EH (cell line): ENCODE measurements at places on chromosomes 6 and 20.

DNA sequence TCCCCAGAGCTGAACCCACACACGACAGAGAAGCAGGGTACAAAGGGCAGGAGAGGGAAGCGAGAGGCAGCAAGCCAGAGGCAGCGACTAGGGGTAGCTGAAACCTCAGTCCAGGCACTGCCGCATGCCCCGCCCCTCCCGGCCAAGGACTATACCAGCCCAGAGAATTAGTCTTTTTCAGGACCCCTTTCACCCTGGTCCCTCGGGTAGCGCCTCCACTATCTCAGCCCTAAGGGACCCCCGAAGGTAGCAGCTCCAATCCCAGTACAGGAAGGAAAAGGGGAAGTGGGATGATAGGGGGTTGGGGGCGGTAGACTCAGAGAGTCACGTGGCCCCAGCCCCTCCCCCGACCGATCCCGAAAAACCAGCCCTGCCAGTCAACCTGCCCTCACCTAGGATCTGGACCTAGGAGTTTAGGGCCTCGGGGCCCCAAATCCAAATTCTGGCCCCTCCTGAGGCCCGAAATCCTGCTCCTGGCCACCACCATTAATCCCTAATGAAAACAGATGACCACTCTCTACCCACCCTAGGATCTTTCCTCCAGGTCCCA is 1.3 kb downstream of the RGL2 start:
- no peak for DNase-seq

DNA sequence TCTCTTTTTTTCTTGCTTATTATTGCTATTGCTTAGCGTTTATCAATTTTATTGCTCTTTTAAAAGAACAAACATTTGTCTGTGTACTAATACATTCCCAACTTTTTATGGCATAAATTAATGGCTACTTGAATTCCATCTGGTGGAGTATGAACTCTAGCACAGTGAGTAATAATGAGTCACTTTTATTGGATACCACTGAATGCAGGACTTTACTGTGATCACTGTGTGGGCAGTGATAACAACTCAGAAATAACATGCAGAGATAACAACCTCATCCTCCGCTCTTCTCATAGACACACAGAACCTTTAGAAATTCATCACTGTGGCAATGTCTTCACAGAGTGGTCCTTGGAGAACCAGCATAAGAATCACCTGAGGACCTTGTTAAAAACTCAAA is 174.9 kb upstream of the PRND start:
- DNase-seq = peak; percentile 94

DNA sequence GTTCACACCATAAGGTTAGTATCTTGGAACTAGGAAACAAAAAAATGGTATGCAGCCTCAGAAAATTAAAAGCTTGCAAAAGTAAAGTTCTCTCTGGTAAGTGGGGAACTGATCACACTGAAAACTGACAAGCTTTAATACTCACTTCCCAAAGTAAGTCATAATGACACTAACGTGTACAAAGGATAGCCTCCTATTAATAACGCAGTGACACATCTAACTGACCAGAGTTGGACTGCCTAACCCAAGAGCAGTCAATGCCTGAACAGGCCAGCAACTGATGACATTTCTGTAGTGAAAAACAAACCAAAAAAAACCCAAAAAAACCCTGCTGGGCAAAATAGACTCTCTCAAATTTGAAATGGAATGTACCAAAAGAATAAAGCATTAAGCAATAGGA is 30.7 kb downstream of the CHD6 start:
- DNase-seq = peak; percentile 9

DNA sequence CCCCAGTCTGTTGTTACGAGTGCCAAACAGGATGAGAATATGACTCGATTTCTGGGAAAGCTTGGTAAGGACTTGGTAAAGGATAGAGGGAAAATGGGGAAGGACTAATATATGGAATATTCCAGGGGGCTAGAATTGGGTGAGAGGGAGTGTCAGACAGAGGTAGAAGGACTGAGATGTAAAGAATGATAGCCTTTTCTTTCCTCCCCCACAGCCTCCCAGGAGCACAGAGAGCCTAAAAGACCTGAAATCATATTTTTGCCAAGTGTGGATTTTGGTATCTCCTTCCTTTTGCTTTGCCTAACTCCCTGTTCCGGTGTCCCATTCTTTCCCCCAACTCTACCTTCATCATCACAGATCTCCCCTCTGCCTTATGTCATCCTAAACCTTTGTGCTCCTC is 3.1 kb downstream of the MSH5 start:
- DNase-seq = no peak

- no peak for DNase-seq
These were observed 90.0 kb upstream of the SAMD5 start for GRCh38 chr6:147418523-147418922.

DNA sequence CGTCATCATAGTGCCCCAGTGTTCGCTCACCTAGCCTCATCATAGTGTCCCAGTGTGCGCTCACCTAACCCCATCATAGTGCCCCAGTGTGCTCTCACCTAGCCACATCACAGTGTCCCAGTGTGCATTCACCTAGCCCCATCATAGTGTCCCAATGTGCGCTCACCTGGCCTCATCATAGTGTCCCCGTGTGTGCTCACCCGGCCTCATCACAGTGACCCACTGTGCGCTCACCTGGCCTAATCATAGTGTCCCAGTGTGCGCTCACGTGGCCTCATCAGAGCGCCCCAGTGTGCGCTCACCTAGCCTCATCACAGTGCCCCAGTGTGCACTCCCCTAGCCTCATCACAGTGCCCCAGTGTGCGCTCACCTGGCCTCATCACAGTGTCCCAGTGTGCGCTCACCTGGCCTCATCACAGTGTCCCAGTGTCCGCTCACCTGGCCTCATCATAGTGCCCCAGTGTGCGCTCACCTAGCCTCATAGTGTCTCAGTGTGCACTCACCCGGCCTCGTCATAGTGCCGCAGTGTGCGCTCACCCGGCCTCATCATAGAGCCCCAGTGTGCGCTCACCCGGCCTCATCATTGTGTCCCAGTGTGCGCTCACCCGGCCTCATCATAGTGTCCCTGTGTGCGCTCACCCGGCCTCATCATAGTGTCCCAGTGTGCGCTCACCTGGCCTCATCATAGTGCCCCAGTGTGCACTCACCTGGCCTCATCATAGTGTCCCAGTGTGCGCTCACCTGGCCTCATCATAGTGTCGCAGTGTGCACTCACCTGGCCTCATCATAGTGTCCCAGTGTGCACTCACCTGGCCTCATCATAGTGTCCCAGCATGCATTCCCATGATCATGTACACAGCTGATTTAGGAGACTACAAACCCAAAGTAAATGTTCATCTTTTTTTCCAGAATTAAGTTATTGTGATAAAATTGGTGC is 9.5 kb downstream of the TMEM242 start:
- DNase-seq = no peak

DNA sequence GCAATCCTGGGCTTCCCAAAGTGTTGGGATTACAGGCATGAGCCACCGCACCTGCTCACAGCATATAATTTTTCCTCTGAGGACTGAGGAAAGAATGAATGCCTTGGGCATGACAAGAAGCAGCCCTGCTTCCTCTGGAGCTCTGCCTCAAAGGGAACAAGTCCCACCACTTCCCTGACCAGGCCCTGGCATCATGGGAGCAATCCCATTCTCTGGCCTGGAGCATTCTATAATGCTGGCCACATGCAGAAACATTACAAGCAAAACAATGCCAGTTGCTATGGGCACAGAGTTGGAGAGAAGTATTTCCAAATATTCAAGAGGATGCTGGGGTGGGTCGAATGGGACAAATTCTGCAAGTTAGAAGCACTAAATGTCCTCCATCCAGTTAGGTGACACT is 41.5 kb upstream of the ARMH2 start:
- no peak for DNase-seq

DNA sequence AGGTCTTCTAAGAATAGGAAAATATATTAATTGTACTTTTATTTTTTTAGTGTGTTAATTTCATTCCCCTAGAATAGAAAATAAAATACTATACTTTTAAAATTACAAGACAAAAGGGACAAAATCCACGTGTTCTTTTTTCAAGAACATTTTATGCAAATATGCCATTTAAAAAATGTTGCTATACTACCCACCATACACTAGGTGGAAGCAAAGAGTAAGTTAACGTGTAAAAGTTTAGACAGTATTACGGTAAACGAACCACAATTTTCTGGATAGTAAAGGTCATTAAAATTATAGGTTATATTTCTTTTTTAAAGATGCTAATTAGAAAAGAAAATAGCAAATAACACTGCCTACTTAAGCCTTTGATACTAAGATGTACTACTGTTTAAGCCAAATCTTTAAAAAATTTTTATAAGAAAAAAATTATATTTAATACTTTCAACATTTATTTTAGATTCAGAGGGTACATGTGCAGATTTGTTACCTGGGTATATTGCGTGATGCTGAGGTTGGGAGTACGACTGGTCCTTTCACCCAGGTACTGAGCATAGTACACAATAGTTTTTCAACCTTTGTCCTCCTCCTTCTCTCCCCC is 287.6 kb downstream of the PHF3 start:
- peak; percentile 21 for DNase-seq

- no peak for DNase-seq
These were observed 110.5 kb downstream of the LRFN2 start for GRCh38 chr6:40476673-40477072.

DNA sequence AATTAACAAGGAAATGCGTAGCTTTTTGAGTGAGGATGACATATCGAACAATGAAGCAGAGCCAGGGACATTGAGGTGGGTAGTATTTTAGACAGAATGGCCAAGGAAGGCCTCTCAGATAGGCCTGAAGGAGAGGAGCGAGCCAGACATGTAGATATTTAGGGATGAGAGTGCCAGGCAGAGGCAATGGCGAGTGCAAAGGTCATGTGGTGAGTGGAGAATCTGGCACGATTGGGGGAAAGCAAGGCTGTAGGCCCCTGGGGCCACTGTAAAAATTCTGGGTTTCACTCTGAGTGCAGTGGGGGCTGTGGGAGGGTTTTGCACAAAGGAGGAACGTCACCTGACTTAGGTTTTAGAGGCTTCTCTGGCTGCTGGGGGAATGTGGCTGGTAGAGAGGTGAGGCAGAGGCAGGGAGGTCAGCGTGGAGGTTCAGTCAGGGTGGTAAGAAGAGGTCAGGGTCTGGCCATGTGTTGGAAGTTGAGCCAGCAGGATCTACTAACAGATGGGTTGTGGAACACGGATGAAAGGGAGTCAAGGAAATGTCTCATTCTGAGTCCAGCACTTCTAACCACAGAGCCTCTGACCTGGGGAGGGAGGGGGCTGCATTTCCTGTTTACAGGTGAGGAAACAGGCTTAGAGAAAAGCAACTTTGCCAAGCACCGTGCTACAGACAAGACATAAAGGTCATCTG is 11.3 kb downstream of the SIRPA start:
- DNase-seq = no peak

DNA sequence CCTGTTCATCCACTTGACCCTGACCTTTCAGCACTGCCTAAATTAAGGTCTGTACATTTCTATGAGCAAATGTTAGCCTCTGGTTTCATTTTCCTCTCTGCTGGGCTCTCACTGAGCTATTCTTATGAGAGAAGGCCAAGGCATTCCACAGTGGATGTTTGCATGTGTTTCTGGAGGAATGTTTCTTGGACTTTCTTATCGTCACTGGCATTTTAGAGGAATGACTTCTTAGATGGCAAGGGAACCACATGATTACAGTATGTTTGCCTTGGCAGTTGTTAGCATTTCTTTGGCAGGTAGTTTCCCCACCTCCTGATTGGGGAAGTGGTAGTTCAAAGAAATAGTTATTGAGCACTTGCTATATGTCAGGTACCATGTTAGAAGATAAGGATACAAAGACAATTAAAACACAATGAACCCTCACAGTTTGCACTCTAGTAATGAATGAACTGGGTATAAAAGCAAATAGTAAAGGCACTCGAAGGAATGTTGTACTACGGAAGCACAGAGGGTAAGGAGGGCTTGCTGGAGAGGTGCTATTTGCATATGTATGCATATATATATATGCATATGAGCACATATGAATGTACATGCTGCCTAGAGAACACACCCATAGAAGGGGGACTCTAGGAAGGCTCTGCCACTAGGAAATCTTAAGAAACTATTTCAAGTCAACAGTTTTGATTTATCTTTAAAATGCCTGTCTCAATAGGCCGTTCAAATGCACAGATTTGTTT is 307.4 kb downstream of the EYA4 start:
- DNase-seq = peak; percentile 72

GRCh38 chr6:113696960-113697359 is 160.2 kb upstream of the MARCKS start:
- DNase-seq = no peak

GRCh38 chr6:15147827-15148226 is 98.0 kb upstream of the JARID2 start:
- no peak for DNase-seq

- peak; percentile 69 for DNase-seq
These were observed 23.6 kb downstream of the MBOAT1 start for GRCh38 chr6:20188630-20189075.

- no peak for DNase-seq
These were observed 6.4 kb downstream of the SRPK1 start for GRCh38 chr6:35914536-35914935.

DNA sequence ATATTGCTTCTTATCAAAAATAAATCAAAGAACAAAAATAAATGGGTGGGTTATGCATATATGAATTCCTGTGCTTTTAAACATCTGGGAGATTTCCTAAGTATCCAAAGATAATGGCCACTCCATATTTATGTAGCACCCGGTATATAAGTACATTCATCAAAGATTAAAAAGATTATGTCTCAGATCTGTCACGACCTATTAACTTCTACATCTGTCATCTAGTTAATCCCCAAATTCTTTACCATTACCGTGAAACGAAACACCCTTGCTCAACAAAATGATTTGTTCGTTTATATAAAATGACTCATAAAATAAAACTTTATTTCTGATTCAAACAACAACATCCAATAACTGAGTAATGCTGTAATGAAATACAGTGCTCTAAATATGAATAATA is 64.8 kb upstream of the FOXQ1 start:
- DNase-seq = peak; percentile 37

DNA sequence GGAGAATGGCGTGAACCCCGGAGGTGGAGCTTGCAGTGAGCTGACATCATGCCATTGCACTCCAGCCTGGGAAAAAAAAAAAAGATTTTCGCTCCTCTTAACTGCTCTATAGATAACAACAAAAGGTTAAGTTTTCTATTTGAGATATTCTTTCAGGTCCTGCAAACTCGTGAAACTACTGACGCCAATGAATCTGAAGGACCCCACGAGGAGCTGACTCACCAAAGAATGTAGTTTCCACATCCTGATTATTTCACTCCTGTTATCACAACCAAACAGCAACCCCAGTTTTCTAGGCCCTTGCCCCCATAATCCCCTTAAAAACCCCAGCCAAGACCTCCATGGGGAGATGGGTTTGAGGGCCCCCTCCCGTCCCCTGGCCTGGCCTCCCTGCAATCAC is 58.7 kb downstream of the OTOR start:
- no peak for DNase-seq

GRCh38 chr6:111592726-111593511 is 12.8 kb downstream of the TRAF3IP2 start:
- DNase-seq = peak; percentile 56

DNA sequence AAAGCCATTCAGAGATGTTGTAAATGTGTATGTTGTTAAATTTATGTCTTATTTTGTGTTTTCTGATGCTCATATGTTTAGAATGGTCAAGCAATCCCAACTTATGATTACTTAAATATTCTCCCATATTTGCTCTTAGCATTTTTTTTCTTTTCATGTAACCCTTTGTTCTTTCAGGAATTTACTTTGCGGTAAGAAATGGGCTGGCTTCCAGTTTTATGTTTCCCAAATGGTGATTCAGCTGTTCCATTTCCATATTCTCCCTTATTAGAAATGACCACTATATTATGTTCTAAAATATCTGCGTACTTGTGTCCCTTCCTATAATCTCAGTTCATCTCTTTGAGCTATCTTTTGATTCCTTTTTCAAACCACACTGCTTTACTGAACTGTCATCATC is 113.7 kb downstream of the CDH26 start:
- DNase-seq = no peak

- peak; percentile 10 for DNase-seq
These were observed 16.3 kb downstream of the LRRC1 start for GRCh38 chr6:53811082-53811481.
